ENCODE measurements at places on chromosomes 12 and 14.

GRCh38 chr14:33842299-33842698, 108.6 kb downstream of the EGLN3 start:
- DNase-seq, result no peak
- H3K4me3 ChIP-seq, result no peak overlapping the region
- no peaks in the 10 kb centered on the region for H3K27me3 ChIP-seq
- H3K4me1 ChIP-seq, result peaks cover 9% of the 10 kb centered on the region
- H3K36me3 ChIP-seq, result no peaks in the 10 kb centered on the region
- no peak overlapping the region for H3K27ac ChIP-seq

GRCh38 chr14:101869217-101869616, 95.2 kb upstream of the DYNC1H1 start:
- no peaks in the 10 kb centered on the region for H3K27me3 ChIP-seq
- no peak for DNase-seq
- no peak overlapping the region for H3K27ac ChIP-seq
- H3K4me1 ChIP-seq, result peaks cover 18% of the 10 kb centered on the region
- no peak overlapping the region for H3K4me3 ChIP-seq

DNA sequence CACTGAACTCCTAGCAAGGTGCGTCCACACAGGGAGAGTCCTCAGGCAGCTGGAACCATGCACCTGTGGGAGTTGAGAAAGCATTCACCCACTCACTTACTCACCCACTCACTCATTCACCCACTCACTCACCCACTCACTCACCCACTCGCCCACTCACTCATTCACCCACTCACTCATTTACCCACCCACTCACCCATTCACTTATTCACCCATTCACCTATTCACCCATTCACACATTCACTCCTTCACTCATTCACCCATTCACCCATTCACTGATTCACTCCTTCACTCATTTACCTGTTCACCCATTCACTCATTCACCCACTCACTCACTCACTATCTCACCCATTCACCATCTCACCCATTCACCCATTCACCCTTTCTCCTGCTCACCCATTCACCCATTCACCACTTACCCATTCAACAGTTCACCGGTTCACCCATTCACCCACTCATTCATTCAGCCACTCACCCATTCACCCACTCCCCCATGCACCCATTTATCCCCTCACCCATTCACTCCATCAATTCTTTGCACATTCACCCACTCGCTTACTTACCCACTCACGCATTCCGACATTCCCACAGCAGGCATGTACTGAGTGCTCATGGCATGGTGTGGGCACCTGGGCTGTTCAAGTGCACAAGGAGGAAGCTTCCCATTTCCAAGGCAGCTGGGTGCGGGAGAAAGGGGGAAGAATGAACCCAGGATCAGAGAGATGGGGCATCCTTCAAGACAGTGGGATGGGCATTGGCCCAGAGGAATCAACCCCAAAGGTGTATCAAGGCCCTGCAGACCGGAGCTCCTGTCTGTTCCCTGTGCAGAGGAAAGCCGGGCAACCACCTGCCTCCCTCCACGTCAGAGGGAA, 135.2 kb upstream of the C14orf180 start:
- H3K36me3 ChIP-seq, result no peaks in the 10 kb centered on the region
- no peak overlapping the region for H3K27ac ChIP-seq
- DNase-seq, result no peak
- H3K4me3 ChIP-seq, result no peak overlapping the region
- peaks cover 3% of the 10 kb centered on the region for H3K27me3 ChIP-seq
- H3K4me1 ChIP-seq, result no peaks in the 10 kb centered on the region

DNA sequence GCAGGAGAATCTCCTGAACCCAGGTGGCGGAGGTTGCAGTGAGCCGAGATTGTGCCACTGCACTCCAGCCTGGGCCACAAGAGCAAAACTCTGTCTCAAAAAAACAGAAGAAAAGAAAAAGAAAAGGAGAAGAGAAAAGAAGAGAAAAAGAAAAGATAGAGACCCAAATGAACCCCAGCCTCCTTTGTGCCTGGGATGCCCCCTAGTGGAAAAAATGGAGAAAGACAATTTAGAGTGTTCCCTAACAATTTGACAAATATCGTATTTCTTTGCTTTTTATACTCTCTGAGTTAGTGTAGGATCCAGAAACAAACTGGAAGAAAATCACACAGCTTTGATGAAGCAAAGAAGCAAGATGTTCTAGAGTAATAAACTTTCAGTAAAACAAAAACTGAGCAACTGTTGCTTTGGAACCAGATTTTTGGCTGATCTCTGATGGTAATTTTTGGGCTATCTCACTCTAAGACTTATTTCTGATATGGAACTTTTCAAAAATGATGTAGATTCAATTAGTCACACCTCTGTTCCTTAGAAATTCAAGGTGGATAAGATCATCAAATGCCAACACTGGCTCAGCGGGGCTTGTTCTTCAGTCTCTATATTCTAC, 18.6 kb upstream of the PRKAB1 start:
- no peaks in the 10 kb centered on the region for H3K36me3 ChIP-seq
- H3K27me3 ChIP-seq, result no peaks in the 10 kb centered on the region
- H3K4me1 ChIP-seq, result peaks cover 6% of the 10 kb centered on the region
- H3K4me3 ChIP-seq, result no peak overlapping the region
- no peak overlapping the region for H3K27ac ChIP-seq
- DNase-seq, result no peak

DNA sequence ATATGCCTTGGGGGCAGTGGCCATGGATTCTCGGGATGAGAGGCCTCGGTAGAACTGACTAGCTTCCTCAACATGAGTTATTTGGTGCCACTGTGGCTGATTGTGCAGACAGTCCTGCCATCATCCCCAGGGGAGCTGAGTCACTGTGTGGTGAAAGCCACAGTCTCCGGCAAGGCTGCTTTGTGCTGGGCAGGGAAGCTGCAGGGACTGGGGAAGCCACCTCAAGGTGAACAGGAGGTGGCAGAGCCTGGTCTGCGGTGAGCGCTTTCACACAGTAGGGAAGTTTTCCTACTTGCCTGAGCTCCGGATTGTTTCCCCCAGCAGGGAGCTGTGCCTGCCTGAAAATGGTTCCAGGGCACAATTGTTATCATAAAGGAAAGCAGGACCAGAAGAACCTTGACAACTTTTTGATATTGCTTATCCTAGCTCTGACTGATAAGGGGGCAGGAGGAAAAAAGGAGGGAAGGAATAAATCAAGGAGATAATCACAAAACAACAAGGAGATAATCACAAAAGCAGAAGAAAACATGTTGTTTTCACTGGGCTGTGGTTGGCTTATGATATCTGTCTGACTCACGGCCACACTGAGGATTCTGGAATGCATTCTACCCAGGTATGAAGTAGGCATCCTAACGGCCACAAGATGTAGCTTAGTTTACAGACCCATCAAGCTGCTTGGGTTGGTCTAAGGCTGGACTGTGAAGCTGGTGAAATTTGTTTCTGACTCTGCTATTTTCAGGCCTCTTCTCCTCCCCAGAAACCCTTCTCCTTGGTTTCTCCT, 32.2 kb upstream of the GNG2 start:
- peaks cover 4% of the 10 kb centered on the region for H3K27me3 ChIP-seq
- no peaks in the 10 kb centered on the region for H3K36me3 ChIP-seq
- peak; percentile 33 for DNase-seq
- no peak overlapping the region for H3K27ac ChIP-seq
- H3K4me3 ChIP-seq, result no peak overlapping the region

Measured in psoas muscle (tissue), 8 donors.